ENCODE measurements at places on chromosomes 16 and 17. TPM values are rescaled to one million over a fixed set of nuclear protein-coding genes. Genes with fewer than 3 reads are reported as not detected.

DNA sequence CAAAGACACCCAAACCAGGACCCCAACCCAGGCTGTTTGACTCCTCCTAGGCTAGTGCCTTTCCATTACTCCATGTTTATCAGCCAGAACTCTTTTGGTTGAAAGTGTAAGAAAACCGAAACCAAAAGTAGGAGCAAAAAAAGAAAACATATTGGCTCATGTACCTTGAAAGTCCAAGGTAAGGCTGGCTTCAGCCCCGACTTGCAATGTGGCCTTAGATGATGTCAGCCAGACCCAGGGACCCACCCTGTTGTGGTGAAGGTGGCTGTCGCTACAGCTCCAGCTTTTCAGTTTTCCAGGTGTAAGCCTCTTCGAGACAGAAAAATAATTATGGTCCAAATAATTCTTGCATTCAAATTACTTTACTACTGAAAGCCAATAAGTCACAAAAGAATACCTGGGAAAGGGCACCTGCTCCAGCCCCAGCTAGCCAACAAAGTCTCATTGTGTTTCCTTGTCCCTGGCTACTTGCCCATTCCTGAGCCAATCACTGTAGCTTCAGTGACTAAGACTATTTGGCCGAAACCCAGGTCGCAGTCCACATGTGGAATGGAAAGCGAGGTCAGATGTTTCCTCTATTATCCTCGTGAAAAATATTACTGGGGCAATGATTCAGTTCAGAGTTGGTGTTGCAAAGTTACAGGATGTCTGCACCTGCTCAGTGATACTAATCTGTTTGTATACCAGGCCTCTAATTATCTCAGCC is 20.7 kb downstream of the DNAH9 start:
- H3K27me3 ChIP-seq: peaks cover 25% of the 10 kb centered on the region
- H3K4me3 ChIP-seq: peak overlapping the region; percentile 46
- peak overlapping the region; percentile 19 for H3K27ac ChIP-seq
- H3K36me3 ChIP-seq: no peaks in the 10 kb centered on the region
- DNase-seq: peak; percentile 21

DNA sequence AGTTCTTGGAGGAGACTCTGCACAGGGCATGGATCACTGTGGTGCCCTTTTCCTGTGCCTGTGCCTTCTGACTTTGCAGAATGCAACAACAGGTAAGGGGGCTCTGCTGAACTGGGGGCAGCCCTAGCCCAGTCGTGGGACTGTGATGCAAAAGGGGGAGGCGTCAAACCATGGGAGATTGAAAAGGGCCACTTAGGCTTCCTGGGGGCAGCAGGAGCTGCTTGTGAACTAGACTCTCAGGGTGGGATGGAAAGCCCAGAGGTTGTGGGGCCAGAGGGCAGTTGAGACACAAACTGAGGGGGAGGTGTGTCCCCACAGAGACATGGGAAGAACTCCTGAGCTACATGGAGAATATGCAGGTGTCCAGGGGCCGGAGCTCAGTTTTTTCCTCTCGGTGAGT is 19.6 kb downstream of the ADGRG5 start:
- H3K4me3 ChIP-seq: no peak overlapping the region
- H3K27ac ChIP-seq: no peak overlapping the region
- H3K36me3 ChIP-seq: no peaks in the 10 kb centered on the region
- peaks cover 45% of the 10 kb centered on the region for H3K27me3 ChIP-seq
- no peak for DNase-seq

DNA sequence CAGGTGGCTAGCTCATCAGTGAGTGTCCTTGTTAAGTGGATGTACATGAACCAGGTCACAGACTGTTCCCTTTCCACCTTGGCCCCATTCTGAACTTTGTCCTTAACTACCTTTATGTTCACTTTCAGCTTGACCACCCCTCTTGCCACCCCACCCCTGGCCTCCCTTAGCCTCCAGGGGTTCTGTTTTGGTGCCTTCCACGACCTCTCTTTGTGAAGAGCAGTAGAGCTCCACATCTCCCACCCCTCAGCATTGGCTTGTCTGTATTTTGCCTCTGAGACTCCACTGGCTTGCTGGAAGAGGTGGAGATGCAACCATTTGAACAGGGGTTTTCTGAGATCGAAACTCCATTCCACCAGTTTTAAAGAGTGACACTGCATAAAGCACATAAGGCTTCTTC is 123.5 kb downstream of the RGS9 start:
- peaks cover 17% of the 10 kb centered on the region for H3K27me3 ChIP-seq
- H3K4me3 ChIP-seq: no peak overlapping the region
- no peak for DNase-seq
- peaks cover 5% of the 10 kb centered on the region for H3K4me1 ChIP-seq
- no peaks in the 10 kb centered on the region for H3K36me3 ChIP-seq

DNA sequence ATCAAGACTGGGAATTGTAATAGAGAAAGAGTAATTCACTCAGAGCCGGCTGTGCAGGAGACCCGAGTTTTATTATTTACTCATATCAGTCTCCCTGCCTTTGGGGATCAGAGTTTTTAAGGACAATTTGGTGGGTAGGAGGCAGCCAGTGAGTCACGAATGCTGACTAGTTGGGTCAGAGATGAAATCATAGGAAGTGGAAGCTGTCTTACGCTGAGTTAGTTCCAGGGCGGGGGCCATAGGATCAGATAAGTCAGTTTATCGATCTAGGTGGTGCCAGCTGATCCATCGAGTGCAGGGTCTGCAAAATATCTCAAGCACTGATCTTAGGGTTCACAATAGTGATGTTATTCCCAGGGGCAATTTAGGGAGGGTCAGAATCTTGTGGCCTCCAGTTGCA is 20.2 kb upstream of the GUCY2D start:
- DNase-seq: peak; percentile 43
- peaks cover 10% of the 10 kb centered on the region for H3K4me1 ChIP-seq
- H3K36me3 ChIP-seq: peaks cover 6% of the 10 kb centered on the region
- H3K27me3 ChIP-seq: no peaks in the 10 kb centered on the region

- no peaks in the 10 kb centered on the region for H3K36me3 ChIP-seq
- no peak overlapping the region for H3K27ac ChIP-seq
- no peak for DNase-seq
- H3K4me3 ChIP-seq: no peak overlapping the region
Observed at GRCh38 chr17:34125921-34126320, 129.2 kb upstream of the CCL2 start.

CMTM1 gene
- 2.1 TPM for total RNA-seq

DNA sequence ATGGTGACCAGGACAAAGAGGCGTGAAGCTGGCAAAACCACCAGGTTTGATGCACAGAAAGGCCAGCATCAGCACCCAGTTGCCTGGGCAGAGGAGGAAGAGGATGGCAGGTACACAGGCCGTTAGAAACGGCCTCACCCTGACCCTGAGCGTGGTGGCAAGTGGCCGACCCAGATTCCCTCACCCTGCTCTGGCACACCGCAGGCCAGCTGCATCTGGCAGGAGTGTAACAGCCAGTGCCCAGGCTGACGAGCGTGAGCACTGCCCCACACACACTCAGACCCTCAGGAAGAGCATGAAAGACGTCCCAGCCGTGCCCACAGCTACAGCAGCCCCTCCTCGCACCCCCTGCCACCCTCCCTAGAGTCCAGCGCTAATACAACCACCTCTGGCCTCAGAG is 82.0 kb downstream of the ANKRD11 start:
- no peak overlapping the region for H3K4me3 ChIP-seq
- H3K27me3 ChIP-seq: no peaks in the 10 kb centered on the region
- no peak for DNase-seq
- no peak overlapping the region for H3K27ac ChIP-seq
- H3K4me1 ChIP-seq: peaks cover 43% of the 10 kb centered on the region
- H3K36me3 ChIP-seq: peaks cover 12% of the 10 kb centered on the region

All from MCF 10A (cell line).